ENCODE measurements at places on chromosomes 16 and 17.
A peak's percentile ranks its signal among the peaks of the same experiment; 100 is the strongest.

DNA sequence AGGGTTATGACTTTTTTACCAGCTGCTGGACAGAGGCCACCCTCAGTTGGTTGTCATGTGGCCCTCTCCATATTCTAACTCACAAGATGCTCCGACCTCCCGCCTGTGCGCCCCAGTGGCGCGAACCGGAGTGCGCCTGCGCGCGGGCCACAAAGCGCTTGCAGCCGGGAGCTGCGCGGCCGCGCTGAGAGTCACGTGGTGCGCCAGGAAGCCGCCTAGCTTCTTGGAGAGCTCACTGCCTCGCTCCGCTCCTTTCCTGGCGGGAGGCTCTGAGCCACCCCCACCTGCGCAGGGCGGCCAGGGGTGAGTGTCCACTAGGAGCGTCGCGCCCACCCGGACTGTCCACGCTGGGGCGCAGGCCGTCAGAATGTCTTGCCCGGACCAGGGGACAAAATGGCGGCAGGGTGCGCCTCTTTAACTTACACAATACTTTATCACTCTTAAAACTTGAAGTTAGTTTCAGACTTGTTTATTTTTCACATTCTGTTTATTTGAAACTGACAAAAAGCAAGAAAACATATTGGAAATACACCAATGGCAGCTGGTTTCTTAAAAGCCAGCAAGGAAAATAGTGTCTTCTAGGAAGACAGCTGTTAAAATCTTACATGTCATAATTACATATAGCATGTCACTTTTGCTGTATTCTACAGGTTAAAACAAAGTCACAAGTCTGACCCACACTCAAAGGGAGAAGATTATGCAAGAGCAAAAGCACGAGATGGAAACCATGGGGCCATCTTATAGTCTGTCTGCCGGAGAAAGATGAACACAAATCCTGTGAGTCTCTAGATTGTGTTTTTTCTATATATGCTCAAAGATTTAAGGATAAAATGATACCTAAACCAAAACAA lies 357.9 kb downstream of the CNTNAP4 start:
- no peak for DNase-seq

DNA sequence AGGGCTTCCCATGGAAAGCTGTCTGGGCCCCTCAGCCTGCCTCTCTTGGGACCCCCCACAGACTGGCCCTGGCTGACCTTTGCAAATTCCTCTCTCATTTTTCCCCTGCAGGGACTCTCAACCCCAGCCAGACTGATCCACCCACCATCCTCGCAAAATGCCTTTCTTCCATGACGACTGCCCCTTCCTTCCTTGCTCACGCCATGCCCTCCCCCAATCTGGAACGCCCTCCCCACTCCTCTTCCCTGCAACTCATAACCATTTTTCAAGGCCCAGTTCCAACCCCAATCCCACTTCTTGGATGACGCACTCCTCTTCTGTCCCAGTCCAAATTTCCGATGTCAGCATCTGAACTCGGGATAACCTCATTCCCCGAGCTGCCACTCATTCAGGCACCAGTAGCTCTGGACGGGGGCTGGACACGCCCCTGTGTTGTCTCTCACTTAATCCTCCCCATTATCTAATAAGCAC lies 1.3 kb upstream of the DNAI2 start:
- no peak for DNase-seq

- no peak for DNase-seq
These were observed 570 bp upstream of the BCO1 start for GRCh38 chr16:81237942-81238295.

- DNase-seq, result no peak
These were observed 346.2 kb upstream of the TBX2 start for GRCh38 chr17:61053469-61053868.

GRCh38 chr17:6701719-6702118 lies 11.4 kb downstream of the SLC13A5 start:
- peak; percentile 34 for DNase-seq

DNA sequence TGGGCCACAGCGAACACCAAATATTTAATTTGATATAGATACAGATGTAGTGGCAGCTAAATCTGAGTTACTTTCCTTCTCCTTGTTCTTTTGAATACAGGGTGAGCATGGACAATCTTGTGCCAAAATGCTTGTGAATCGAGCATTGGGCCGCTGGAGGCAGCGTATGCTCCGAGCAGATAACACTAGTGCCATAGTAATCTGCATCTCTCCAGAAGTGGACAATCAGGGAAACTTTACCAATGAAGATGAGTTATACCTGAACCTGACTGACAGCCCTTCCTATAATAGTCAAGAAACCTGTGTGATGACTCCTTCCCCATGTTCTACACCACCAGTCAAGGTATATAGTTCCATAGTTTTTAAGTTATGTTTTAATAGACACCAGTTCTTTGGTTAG lies 21.2 kb upstream of the BCAS3 start:
- DNase-seq, result no peak

DNA sequence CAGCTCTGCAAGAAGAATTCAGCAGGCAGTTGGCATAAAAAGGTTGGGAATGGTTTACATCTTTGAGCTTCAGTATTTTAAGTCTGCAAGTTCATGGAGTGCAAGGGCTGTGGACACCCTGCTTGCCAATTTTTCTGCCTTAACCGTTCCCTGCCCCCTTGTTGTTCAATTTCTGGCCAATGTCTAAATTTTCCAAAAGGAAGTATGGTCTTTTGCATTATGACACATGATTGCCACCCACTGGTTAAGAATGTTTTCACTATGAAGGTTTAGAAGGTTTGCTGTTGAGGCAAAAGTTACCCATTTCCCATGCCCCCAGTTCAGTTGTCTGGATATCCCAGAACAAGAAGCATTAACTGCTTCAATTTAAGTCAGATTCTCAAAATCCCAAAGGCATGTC lies 441.9 kb downstream of the CDH13 start:
- DNase-seq, result no peak

DNA sequence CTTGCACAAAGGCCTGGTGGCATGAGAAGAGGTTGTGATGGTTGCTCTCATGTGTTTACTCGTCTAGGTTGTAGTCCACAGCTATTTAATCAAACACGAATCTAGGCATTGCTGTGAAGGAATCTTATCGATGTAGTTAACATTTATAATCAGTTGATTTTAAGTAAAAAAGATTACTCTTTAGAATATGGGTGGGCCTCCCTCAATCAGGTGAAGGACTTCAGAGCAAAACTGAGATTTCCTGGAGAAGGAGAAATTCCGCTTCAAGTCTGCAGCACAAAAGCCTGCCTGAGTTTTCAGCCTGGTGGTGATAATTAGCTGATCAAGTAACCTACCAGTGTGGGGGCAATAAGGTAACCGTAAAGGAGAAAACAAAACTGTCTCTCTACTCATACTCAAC lies 523.6 kb downstream of the GRIN2A start:
- DNase-seq, result no peak

GRCh38 chr17:28720247-28720996 lies 637 bp downstream of the RPL23A start:
- DNase-seq, result no peak

- no peak for DNase-seq
These were observed 3.9 kb downstream of the RAI1 start for GRCh38 chr17:17684906-17685774.

- no peak for DNase-seq
These were observed 5.0 kb upstream of the LASP1 start for GRCh38 chr17:38864636-38865398.

Measured in progenitor cell of endocrine pancreas (in vitro differentiated cells).